Stimulated activated CD4-positive, alpha-beta T cell treated with anti-CD3 and anti-CD28 coated beads, Interleukin-2, amount 100 ng/mL, for 24 hours (primary cell): ENCODE measurements at places on chromosomes 7 and 10.

DNA sequence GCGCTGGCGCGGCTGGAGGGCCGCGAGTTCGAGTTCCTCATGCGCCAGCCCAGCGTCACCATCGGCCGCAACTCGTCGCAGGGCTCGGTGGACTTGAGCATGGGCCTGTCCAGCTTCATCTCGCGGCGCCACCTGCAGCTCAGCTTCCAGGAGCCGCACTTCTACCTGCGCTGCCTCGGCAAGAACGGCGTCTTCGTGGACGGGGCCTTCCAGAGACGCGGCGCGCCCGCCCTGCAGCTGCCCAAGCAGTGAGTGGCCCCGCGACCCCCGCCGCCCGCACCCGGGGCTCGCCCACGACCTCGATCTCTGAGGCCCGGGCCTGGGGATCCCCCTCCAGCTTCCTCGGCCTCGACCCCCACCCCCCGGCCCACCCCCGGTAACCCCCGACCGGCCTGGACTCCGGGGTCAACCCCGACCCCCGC lies 537 bp downstream of the FOXK1 start:
- DNase-seq = peak; percentile 42

DNA sequence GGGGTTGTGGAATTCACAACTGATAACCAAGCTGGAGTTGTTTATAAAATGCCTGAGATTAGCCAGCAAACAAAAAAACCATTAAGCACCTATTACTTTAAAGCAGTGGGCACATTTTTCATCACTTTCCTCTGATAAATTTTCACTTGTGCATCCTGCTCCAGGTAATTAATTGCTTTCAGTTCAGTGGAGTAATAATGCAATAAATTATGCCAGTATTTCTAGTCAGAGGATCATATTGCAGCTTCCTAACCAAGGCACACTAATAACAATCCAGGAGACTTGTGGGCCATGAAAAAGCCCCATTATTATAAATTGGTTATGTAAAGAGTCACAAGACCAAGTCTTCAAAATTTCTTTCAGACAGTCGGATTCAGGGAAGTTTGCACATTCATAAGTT lies 193.2 kb downstream of the LRMDA start:
- no peak for DNase-seq

GRCh38 chr10:79243181-79244067 lies 103.8 kb upstream of the PPIF start:
- peak; percentile 78 for DNase-seq

DNA sequence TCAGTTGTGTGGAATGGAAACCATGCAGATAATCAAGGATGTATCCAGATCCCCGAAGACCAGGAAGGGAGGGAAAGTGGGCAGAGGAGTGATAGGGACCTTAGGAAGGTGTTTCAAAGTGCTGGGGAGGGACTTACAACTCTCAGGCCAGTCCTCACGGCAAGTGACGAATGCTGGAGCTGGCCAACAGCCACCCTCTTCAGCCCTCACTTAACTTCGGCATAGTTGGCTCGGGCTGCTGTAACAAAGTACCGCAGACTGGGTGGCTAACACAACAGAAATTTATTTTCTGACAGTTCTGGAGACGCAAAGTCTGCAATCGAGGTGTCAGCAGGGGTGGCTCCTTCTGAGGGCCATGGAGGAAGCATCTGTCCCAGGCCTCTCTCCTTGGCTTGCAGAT lies 265.9 kb upstream of the YAE1 start:
- no peak for DNase-seq

- peak; percentile 52 for DNase-seq
Observed at GRCh38 chr7:142880876-142881505, 4.6 kb downstream of the TRPV6 start.

- no peak for DNase-seq
Observed at GRCh38 chr7:44880317-44881018, 4.9 kb downstream of the PURB start.
